ENCODE measurements at places on chromosomes 5 and 9. TPM values are rescaled to one million over a fixed set of nuclear protein-coding genes. Genes with fewer than 3 reads are reported as not detected.

ARSI gene
- 18.9 TPM for total RNA-seq

DNA sequence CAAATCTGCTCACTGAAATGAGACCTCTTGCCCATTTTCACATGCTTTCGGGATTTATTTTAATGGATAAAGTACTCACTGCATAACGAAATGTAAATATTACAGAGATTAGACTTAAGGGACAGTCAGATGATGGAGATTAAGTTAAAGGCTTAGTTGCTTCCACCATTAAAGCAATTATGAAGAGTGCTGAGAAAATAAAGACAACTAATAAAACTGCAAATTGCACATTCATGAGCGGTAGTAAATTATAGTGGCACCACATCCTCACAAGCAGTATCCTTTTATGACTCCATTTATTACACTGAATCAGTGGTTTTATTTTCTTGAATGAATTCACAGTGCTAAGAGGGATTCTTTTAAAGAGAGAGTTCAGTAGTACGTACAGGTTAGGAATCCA lies 76.2 kb upstream of the TMED7 start:
- no peak for DNase-seq

DNA sequence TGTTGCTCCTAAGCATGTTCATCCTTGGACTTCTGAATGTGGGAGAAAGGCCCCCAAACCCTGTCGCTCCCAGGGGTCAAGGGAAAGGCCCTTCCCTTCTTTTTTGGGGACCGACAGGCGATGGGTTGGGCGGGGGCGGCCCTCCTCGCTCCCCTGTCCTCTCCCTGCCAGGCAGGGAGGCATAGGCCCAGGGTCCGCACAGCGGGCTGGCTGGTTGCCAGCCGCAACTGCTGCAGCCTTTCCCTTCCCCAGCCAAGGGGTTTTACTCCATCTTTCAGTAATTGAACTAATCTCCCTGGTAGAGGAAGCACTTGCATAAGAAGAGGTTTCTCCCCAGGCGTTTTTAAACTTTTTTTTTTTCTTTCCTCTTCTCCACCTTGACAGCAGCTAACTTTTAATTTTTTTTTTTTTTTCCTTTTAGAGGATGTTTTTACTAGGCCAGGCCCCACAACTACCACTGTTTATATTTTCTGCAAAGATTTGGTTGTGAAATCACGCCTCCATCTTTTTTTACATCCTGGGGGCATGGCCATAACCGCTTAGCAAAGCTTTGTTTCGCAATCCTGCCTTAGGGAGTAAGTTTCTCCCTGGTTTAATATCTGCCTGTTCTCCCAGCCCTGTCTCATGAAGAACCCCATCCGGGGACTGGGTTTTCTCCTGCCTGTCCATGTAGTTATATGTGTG lies 216.9 kb upstream of the ZNF608 start:
- DNase-seq = peak; percentile 54

DNA sequence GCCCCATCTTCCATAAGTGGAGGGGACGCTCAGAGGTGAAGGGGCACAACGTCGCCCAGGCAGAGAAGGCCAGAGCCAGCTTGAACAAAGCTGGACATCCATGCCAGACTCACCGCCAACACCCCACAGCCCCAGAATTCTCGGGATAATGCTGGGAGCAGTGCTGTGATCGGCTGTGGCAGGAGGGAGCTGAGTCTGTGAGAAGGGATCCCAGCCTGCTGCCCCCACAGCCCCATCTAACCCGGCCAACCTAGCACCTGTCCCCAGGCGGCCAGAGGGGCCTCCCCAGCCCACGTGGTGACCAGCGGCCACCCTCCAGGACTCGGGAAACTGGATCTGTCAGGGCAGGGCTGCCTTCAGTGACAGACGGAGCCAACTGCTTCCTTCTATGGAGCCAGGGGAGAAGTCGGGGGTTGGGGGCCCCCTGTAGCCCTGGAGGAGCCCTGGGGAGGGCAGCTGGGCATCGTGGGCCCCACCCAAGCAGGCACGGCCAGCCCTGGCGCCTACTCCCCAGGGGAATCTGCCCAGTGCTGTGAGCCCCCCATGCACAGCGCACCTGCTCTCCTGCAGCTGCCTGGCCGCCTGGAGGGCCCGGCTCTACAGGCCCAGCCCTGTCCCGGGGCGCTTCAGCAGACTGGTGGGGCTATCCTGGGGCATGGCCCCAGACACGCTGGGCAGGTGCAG lies 6.0 kb downstream of the BRD3 start:
- peak; percentile 94 for DNase-seq

DNA sequence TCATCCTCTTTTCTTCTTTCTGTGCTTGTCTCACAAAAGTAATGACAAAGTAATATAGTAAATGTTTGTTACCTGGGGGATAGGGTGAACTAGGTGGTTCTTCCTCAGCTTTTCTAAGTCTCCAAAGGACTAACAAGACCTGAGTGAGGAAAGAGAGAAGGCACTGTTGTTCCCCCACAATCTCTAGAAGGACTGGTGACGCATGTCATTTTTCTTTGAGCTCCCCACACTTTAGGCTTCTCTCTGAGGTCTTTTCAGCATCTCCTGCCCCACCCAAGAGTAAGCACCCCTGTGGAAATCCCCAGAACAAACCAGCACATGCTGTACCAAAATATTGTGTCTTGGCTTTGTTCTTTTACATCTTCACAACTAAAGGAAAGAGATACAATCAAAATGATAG lies 2.4 kb upstream of the IL7R start:
- DNase-seq = no peak

All from tongue (tissue), 3 donors.